ENCODE measurements at places on chromosomes 5 and 9.

DNA sequence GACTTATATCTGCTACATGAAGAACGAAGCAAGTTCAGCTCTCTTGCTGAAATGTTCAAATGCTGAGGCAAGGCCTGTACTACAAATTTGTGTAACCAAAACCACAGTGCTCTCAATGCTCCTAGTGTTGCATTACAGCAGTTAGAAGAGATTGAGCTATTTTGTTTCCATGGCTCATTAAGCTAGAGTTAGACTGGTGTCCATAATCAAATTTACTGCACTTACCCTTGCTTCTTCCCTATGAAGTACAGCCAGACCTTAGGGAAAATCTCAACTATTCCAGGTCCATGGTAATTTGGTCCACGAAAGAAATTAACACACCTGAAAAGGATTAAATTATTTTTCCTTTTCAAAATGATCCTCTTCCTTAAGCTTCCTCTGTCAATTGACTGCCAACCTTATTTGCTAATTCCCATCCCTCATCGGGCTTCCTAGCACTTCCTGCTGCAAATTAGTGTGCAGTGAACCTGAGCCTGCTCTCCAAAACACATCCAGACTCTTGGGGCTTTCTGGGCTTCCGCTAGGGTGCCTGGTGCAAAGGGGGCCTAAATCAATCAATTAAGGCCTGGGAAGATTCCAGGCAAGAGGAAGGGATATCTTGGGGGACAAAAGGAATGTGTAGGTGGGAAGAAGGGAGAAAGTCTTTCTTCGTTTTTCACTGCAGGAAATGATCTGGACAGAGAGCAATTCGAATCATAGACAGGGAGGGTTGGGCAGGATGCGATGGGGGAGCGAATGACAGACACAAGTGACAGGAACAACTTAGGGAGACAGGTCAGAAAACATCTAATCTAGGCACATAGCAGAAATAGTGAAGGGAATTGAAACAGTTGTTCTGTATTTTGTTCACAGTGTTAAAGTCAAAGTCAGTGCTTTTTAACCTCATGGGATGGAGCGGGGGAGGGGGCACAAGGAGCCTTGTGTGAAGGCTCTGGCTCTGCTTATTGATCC lies 542.4 kb downstream of the RAB3C start:
- no peak for DNase-seq

DNA sequence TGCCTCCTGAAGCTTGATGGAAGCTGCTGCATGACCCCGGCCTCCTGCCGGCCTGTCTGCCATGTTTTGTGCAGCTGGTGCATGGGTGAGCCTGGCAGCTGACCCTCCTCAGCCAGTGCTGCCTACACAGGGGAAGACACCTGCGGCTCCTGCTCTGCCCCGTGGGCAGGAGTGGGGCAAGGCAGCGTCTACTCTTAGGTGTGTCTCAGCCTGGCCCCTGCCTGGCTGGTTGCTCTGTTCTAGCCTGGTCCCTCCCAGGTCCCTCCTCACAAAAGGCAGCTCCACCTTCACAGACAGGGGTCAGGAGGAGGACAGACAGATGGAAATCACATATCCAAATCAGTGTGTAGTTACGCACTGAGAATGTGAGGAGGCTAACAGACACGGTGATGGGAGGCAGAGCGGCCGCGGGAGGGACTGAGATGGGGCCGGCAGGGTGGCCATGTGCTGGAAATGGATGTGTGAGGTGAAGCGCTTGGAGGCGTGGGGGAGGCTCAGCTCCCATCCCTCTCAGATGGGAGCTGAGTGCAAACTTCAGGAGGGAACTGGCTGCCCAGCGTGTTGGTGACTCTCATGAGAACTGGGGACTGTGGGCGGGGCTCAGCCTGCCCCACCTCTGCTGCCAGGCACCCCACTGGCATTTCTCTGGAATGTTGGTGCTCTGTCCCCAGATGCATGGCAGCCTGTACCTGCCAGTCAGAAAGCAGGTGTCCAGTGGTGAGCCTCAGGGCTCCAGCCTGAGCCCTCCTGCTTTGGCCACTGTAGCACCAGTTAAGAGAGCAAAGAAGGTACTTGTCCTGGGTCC lies 43.4 kb downstream of the PPARGC1B start:
- no peak for DNase-seq

DNA sequence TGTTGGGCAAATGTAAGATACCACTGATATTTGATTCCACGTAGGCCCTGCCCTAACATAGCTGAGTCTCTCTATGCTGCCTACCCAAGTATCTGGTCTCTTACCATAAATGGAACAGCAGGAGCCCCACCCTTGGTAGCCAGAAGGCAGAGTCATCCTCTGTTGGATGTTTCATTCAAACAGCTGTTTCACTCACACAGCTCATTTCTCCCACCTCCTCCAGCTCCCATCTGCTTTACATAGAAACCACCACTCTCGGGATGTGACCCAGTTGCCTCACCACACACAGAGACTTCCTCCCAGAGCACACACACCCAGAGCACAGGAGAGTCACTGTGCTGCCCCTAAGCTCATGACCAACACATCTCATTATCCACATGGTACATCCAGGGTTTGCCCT lies 165.3 kb downstream of the TMEM167A start:
- DNase-seq, result no peak

- DNase-seq, result no peak
Observed at GRCh38 chr5:143114481-143114880, 289.0 kb downstream of the NR3C1 start.

- DNase-seq, result no peak
Observed at GRCh38 chr5:96984506-96985192, 48.8 kb downstream of the LNPEP start.

- DNase-seq, result no peak
Observed at GRCh38 chr9:138112090-138112748, 234.6 kb downstream of the CACNA1B start.

- no peak for DNase-seq
Observed at GRCh38 chr5:148968311-148968710, 94.6 kb downstream of the SH3TC2 start.

GRCh38 chr5:68216245-68217046 lies 890 bp downstream of the PIK3R1 start:
- peak; percentile 23 for DNase-seq
